ENCODE measurements at places on chromosomes 16 and 17. TPM values are rescaled to one million over a fixed set of nuclear protein-coding genes. Genes with fewer than 3 reads are reported as not detected.

GRCh38 chr17:77194179-77194578 lies 53.4 kb downstream of the SEC14L1 start:
- no peak for DNase-seq

DNA sequence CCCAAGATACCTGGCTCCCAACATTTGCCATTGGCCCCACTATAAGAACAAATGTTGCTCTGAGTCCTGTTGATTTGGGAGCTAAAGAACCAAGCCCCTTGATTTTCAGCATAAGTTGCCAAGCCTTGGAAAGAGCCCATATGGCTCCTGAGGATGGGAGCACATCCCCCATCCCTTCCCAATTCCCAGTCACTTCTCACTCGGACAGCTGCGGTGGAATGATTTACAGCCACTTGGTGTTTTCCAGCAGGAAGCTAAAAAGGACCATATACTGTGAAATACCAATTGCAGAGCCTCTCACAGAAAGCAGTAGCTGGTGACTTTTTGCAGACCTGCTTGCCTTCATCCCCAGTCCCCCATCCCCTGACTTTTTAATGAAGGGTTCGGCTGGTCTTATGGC lies 524.6 kb downstream of the GRIN2A start:
- DNase-seq = no peak

GRCh38 chr17:15154618-15155017 lies 110.5 kb downstream of the PMP22 start:
- DNase-seq = no peak

GRCh38 chr16:7964167-7964566 lies 626.1 kb downstream of the TMEM114 start:
- no peak for DNase-seq

TAC4 gene
- total RNA-seq = 0.43 TPM

Measured in Right ventricle myocardium inferior (tissue), 1 donor.